ENCODE measurements at places on chromosomes 3 and 15.

DNA sequence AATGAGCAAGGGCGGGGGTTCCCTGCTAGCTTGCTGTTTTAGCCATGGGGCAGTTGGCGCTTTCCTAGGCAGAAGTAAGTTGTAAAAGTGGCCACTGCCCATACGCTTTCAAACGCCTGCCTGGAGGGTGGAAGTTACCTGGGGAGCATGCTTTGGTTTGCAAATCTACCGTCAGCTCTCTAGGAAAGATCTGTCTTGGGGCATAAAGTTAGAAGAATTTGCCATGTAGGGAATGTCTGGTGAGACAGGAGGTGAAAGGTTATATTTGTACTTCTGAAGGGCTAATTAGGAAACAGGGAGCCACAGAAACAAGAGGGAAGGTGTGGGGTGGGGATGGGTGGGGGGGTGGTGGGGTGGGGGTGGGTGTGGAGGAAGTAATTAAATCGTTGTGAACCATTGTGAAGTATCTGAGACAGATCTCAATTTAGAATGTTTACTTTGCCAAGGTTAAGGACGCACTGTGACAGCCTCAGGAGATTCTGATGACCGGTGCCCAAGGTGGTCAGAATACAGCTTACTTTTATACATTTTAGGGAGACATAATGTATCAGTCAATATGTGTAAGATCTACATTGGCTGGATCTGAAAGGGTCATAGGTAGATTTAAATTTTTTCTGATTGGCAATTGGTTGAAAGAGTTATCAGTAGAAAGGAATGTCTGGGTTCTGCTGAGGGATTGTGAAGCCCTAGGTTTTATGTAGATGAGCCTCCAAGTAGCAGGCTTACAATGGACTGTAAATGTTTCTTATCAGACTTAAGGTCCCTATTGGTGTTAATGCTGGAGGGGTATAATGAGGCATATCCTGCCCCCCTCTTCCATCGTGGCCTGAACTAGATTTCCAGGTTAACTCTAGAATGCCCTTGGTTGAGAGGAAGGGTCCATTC, 62.0 kb upstream of the GCNT3 start:
- no peak for DNase-seq

DNA sequence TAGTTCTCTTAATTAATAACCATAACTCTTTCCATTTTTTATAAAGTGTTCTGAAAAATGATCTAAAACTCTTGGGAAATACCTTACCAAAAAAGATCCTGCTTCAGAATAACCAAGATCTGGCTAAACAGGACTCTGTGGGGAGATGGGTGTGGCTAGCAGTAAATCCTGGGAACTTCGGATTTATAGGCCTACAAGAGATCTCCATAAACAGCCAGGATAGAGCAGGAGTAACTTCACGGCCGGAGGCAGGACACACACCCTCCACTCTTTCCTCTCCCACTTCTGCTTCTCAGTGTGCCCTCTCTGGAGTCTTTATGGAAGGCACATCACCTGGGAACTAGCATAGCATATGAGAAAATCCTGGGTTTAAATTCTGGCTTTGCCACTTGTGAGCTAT, 309.4 kb upstream of the SOX2 start:
- no peak for DNase-seq

- no peak for DNase-seq
These were observed 43.8 kb upstream of the LEKR1 start for GRCh38 chr3:156782319-156782718.

GRCh38 chr3:59499000-59499399, 449.2 kb upstream of the CFAP20DC start:
- DNase-seq = no peak

- no peak for DNase-seq
These were observed 35.6 kb upstream of the RASGRP1 start for GRCh38 chr15:38600236-38600635.

DNA sequence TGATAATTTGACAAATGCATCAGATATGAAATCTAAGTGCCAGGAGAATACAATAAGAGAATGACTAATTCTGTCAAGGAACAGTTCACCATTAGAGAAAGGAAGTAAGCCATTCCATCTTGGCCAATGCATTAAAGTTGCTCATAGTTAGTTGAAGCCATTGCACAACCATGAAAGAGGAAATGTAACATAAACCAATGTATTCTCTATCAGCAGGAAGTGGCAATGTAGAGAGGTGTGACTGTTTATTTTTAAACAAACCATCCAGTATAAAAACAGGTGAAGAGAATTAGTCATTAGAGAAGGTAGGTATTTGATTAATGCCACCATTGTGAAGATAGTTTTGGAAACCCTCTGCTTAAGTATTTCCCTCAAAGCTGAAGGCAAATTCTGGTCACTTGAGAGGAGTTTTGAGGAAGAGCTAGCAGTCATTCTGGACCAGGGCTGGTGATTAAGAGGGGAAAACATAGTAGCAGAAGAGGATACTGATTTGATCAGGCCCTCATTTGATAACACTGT, 10.7 kb upstream of the ANXA2 start:
- DNase-seq = no peak

DNA sequence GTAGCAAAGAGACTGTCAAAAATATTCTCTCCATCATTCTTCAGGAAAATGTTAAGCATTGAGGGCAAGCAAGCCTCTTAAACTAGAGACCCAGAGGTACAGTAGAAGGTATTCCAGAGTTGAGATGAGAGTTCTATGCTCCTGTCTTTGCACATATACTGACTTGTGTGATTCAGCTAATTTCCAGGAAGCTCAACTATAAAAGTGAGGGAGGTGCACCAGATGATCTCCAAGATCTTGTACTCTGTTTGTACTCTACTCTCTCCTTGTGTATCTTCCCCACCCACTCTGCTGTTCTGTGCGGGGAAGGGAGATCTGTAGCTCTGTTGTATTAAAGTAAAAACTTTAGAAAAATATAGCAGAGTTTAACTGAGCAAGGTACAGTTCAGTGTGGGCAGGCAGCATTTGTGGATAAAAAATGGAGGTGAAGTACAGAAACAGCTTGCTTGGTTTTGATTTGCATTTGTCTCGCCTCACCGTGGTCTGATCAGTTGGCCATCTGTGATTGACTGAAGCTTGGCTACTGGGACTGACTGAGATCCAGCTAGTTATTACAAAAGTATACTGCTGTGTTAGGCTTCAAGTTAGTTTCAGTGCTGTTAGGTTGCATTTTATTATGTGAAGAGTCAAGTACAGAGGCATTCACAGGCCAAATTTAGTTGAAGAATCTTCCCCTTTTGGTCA, 463.1 kb upstream of the GOLIM4 start:
- DNase-seq = no peak

DNA sequence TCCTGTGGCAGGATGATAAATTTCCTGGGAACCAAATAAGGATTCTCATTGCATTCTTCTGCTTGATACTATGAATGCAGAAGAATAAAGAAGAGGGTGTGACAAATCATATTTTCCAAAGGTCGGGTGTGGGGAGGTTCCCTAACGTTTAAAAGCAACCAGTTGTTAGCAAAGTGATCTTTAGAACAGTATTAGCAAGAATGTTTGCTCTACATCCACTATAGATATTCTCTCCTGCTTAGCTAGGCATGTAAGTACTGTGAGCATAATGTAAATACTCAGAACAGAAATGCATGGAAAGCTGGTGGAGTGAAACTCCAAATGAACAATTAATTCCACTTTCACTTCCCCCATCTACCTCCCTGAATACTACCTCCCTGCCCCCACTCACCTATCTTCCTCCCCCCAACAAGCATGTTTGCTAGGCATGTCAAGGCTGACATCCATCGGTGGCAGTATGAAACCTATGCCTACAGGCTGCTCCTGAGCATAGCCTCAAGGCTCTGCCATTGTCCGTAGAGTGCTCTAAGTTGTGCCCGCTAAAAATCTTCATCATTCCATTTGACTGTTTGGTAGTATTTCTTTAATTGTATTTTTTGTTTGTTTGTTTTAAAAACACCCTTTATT, 329.7 kb downstream of the TIGIT start:
- DNase-seq = no peak

Data from CD4-positive, alpha-beta T cell treated with Interleukin-15 for 1 hour (primary cell).